Fibroblast of upper back skin (primary cell): ENCODE measurements at places on chromosomes 12 and 14.

- no peak for DNase-seq
These were observed 40.6 kb downstream of the PPP1R13B start for GRCh38 chr14:103806805-103807204.

- no peak for DNase-seq
These were observed 287.4 kb downstream of the ACSS3 start for GRCh38 chr12:81365284-81365683.

- DNase-seq, result peak; percentile 67
These were observed 157.3 kb upstream of the PLXNC1 start for GRCh38 chr12:93990832-93991803.

GRCh38 chr14:38053666-38054065 is 154.0 kb upstream of the SSTR1 start:
- no peak for DNase-seq

- no peak for DNase-seq
These were observed 26.5 kb downstream of the NOC4L start for GRCh38 chr12:132170637-132171292.

GRCh38 chr14:81676879-81677278 is 143.2 kb upstream of the SEL1L start:
- no peak for DNase-seq

DNA sequence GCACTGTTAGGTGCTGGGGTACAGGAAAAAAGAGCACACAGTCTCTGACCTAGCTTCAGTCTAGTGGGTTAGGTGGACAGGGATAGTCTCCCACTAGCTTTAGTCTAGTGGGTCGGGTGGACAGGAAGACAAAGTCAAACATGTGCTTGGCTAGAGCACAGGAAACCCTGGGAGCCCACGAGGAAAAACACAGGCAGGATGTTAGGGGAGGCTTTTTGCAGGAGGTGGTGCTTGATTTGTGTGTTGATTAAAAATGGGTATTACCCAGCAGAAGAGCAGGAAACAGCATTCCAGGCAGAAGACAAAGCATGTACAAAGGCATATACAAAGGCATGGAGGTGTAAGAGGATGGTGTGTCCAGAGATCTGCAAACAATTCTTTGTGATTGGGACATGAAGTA is 23.3 kb downstream of the SLC38A2 start:
- no peak for DNase-seq
